ENCODE measurements at places on chromosomes 5 and 9. TPM values are rescaled to one million over a fixed set of nuclear protein-coding genes. Genes with fewer than 3 reads are reported as not detected.
A peak's percentile ranks its signal among the peaks of the same experiment; 100 is the strongest.

GRCh38 chr9:136551401-136552116, 5.7 kb upstream of the NOTCH1 start:
- no peak for DNase-seq

GRCh38 chr5:77635067-77635916, 3.2 kb downstream of the OTP start:
- no peak for DNase-seq

GRCh38 chr5:138967791-138968448, 92.8 kb upstream of the LRRTM2 start:
- peak; percentile 80 for DNase-seq

DNA sequence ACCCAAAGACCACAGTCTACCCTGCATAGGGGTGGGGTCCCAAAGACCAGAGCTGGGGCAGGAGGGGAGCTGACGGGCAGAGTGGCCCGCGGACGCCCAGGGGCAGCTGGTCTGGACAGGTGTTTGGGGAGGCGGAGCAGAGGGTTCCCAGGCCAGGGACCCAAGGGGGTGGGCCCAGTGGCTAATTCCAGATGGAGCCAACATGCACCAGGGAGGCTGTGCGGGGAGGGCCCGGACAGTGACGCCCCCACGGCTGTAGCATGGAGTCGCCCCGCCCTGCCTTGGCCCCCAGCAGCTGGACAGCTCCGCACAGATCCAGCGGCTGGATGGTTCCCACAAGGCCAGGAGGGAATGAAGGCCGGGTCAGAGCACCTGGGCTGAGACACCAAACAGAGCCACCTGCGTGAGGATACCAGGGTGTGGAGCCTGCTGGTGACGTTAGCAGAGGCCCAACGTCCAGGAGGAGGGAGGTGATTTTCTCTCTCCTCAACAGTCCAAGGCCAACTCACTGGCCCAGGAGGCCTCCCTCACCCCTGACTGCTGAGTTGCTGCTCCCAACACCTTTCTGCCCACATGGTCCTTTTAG, 55.3 kb upstream of the EGFL7 start:
- no peak for DNase-seq

- DNase-seq = no peak
Measured at GRCh38 chr5:138258704-138259292, 15.6 kb downstream of the GFRA3 start.

GRCh38 chr5:82549263-82549662, 271.1 kb upstream of the RPS23 start:
- DNase-seq = no peak

CDC20B gene
- not detected for total RNA-seq

- DNase-seq = no peak
Measured at GRCh38 chr5:143980506-143980905, 168.5 kb downstream of the HMHB1 start.

DNA sequence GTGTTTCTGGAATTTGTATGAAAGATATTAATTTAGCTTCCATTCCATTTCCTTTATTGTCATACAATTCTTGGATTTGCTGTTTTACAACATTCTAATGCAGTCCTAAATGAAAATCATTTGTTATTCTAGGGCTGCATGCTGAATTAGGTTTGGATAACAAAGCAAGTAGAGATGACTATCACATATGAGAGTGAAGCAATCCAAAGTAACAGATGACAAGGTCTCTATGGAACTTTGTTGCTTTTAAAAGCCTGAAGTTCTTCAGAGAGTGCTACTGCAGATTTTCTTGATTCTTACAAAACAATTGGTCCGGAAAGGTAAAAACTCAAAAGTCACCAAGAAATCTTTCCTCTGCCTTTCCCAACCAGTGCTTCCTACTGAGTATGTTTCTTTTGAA, 56.9 kb upstream of the VCAN start:
- DNase-seq = no peak

- DNase-seq = no peak
Measured at GRCh38 chr9:131676431-131676972, 63.4 kb downstream of the RAPGEF1 start.

- no peak for DNase-seq
Measured at GRCh38 chr5:1919750-1920149, 37.0 kb upstream of the IRX4 start.

DNA sequence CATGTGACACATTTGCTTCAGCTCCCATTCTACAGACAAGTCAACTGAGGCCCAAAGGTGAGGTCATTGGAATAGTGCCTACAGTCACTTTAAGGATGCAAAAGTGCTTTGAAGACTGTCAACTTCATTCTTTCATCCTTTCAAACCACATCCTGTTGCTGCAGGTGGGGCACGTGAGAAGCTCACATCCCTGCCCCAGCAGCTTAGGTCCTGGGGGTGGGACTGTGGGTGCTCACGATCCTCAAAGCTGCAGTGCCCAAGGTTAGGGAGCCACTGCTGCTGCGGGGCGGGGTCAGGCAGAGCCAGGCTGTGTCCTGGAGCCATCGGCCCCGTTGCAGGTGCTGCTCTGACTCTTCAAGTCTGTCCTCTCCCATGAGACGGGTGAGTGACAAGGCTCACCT, 57.9 kb upstream of the IER5L start:
- peak; percentile 51 for DNase-seq

- no peak for DNase-seq
Measured at GRCh38 chr5:158616707-158617106, 483.0 kb downstream of the EBF1 start.

- DNase-seq = no peak
Measured at GRCh38 chr9:98168153-98168780, 24.2 kb downstream of the CORO2A start.

ECSCR gene
- total RNA-seq = 47.2 TPM

IQGAP2 gene
- 31.0 TPM for total RNA-seq

- no peak for DNase-seq
Measured at GRCh38 chr5:141039517-141039916, 11.7 kb upstream of the PCDHB1 start.

DNA sequence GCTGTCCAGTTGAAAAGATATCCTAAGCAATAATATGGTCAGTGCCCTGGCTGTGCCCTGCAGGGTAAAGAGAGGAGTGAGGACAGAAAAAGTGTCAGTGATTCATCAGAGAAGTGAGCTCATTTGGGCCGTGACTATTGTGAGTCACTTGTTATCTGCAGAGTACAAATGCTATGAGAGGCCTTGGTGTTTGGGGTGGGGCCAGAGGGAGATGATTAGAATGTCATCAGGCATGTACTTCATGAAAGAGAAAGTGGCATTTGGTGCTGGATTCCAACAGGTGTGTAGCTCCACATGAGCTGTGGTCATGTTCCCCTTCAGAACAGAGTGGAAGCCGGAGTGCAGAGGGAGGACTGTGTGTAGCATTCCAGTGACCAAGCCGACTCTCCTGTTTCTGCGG, 174.1 kb downstream of the KDM4C start:
- no peak for DNase-seq

- no peak for DNase-seq
Measured at GRCh38 chr9:127856729-127857116, 2.3 kb upstream of the ENG start.

GRCh38 chr9:38041564-38042243, 27.3 kb downstream of the SHB start:
- no peak for DNase-seq

CD72 gene
- total RNA-seq = 3.0 TPM

DNA sequence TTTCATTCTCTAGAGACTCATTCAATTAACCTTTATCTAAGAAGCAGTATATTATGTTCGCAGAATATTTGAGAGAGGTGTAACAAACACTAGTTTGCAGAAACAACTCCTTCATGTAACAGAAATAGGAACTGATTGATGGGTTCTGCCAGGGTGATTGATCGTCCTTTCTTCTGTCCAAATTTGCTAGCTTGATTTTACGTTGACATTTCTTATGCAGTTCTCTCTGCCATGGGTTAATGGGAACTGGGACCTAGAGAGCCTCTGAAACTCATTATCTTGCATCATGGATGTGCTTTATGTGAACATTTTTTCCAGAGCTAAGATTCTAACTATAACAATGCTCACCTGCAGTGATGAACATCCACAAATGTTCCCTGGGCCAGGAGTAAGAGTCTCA, 107.0 kb downstream of the SLC24A2 start:
- no peak for DNase-seq

DNA sequence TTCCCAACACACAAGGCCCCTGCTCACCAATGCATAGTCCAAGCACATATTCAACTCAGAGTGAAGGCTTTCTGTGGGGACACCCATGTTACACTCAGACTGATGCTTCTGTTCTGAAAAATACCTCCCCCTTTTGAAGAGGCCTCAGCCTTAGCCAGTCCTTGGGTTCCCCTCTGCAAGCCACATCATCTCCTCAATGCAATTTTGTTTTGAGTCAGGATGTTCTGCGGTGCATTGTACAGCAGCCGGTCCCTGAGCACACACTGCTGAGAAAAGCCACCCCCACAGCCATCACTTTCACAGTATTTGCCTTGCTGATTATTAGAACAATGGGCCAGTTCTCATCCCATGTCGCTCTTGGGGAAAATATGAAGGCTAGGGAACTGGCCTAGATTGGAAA, 241.2 kb downstream of the FAM114A2 start:
- no peak for DNase-seq

DNA sequence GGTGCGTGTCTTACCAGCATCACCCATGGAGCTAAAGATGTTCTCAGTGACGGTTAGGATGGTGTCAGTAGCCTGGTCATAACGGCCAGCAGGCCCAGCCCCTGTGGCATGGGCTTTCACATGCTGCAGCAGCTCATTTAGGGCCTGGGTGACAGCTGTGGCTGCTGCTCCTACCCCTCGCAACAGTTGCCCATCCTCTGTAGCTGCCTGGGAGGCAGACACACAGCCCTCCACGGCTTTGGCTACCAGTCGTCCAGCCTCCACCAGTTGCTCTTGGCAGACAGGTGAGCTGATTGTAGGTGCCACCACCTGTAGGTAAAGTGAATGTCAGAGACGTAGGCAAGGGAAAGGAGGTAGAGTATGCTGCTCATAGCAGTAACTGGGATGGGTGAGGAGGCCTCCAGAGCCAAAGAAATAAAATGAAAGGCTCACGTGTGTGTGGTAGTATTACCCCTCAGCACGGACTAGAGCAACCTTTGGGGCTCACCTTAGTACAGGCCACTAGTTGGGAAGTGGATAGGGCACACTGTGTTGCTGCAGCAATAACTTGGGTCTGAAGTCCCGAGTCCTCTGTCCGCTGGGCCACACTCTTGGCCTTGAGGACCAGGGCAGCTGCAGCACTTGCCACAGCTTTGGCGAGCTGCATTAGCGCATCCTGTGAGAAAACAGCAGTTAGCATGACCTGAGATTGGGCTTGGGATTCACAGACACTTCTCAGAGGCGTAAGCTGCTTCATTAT, 14.7 kb downstream of the TLN1 start:
- DNase-seq = no peak

DNA sequence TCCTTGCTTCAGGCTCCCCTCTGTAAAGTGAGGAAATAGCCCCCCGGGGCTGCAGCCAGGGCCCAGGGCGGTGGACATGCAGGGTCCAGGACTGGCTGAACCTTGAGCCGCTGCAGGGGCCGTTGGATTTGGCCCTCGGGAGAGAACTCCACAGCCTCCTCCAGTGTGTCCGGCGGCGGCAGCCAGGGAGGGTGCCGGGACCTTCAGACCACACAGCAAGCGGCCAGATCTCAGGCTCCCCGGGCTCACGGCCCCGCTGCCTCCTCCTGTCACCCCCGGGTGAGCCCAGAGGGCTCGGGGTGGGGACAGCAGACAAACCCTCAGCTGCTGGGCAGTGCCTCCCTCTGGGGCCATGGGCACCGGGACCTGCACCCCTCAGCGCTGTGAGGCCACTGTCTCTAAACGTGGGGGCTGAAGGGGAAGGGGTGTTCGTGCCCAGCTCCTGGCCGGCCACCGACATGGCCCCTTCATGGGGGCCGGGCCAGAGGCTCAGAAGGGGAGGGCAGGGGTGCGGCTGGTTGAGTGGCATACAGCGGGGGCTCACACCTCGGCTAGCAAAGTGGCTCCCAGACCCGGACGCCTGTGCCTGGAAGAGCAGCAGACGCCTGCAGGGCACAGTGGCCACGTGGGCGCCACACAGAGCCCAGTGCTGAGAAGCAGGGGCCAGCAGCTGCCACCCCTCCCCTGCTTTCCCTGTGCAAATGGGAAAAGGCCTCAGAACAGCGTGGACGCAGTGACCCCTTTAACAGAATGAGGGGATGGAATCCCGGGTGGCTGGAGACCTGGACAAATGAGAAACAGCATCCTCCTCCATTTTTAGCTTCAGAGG, 19.7 kb downstream of the SLC9A3 start:
- no peak for DNase-seq

DNA sequence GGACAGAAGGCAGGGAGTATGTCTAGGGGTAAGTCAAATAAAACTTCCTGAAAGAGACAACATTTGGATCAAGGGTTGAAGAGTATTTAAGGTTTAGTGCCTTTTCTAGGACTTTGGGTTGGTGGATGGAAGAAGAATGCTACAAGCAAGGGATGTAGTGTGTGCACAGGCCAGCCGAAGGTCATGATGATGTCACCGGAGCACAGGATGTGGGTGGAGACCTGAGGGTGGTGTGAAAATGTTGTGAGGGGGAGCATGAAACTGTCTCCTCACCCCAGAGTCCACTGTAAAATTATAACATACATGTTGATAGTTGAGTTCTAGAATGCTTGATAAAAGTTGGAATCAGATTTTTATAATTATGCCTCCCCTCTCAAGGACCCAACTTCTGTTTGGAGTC, 553.3 kb upstream of the SGCD start:
- no peak for DNase-seq

DNA sequence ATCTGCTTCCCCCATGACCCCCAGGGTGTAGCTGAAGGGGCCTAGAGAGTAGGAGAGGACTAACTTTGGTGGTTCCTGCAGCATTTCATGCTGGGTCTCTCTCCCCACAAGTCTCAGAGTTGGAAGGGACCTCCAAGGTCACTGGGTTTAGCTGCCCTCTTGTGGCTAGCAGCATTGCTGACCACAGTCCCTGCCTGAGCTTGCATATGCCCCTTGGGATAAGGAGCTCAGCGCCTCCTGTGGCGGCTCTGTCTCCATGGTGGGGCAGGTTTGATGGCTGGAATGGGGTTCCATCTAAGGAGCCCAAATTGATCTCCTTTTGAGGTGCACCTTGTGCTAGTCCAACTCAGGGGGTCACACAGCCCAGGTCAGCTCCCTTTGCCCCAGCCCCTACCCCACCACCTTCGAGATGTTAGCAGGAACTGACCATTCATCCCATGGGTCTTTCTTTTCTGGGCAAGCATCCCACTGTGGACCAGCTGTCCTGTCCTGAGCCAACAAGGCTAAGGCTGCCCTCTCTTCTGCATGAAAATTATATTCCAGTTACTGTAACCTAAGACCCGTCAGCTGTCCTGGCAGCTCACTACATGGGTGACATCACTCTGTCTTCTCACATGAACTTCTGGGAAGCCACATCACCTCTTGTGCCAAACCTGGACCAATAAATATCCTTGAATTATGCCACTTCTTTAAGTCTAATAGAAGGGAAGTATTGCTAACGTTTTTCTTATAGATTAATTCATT, 196.2 kb downstream of the HSPA4 start:
- DNase-seq = no peak

RASGEF1C gene
- total RNA-seq = not detected
